ENCODE measurements at places on chromosomes 7 and 10. TPM values are rescaled to one million over a fixed set of nuclear protein-coding genes. Genes with fewer than 3 reads are reported as not detected.

HABP2 gene
- total RNA-seq, result not detected

CCM2 gene
- 40.9 TPM for total RNA-seq

ZCCHC24 gene
- 1.5 TPM for total RNA-seq

ZSCAN21 gene
- total RNA-seq, result 7.7 TPM

DUSP5 gene
- total RNA-seq, result 89.9 TPM

ERLIN1 gene
- total RNA-seq, result 51.6 TPM

NAPEPLD gene
- total RNA-seq, result 5.8 TPM

BEND7 gene
- total RNA-seq, result 6.0 TPM

EIF5AL1 gene
- 0.48 TPM for total RNA-seq

STEAP1B gene
- total RNA-seq, result 7.0 TPM

SPDYE2B gene
- total RNA-seq, result not detected

HERC4 gene
- 35.6 TPM for total RNA-seq

ANKRD61 gene
- 0.48 TPM for total RNA-seq

ZNF789 gene
- total RNA-seq, result 2.6 TPM

PILRA gene
- under 0.01 TPM for total RNA-seq

GRID1 gene
- under 0.01 TPM for total RNA-seq

LRRC18 gene
- total RNA-seq, result not detected

GTF2IRD2 gene
- total RNA-seq, result 2.9 TPM

CHAT gene
- total RNA-seq, result not detected

CXCL12 gene
- not detected for total RNA-seq

PRKAG2 gene
- 18.3 TPM for total RNA-seq

RNF133 gene
- not detected for total RNA-seq

SLC39A12 gene
- total RNA-seq, result not detected

DGKB gene
- total RNA-seq, result not detected

PWWP2B gene
- 52.1 TPM for total RNA-seq

ELOVL3 gene
- not detected for total RNA-seq

AGR2 gene
- total RNA-seq, result 279 TPM

FAM25A gene
- 10.8 TPM for total RNA-seq

ATRNL1 gene
- 0.43 TPM for total RNA-seq

IFIT1B gene
- total RNA-seq, result not detected

PRSS37 gene
- total RNA-seq, result not detected

KEL gene
- 0.72 TPM for total RNA-seq

PNLIPRP3 gene
- total RNA-seq, result 13.0 TPM

CNPY1 gene
- not detected for total RNA-seq

SPDYE16 gene
- total RNA-seq, result not detected

PKD2L1 gene
- not detected for total RNA-seq

TUBAL3 gene
- 0.72 TPM for total RNA-seq

ACSL5 gene
- total RNA-seq, result under 0.01 TPM

CACNB2 gene
- total RNA-seq, result under 0.01 TPM

TAS2R5 gene
- 2.8 TPM for total RNA-seq

LIPN gene
- not detected for total RNA-seq

SLC16A12 gene
- total RNA-seq, result 3.6 TPM

PKD1L1 gene
- not detected for total RNA-seq

SLC13A4 gene
- total RNA-seq, result not detected

NKX2-3 gene
- total RNA-seq, result not detected

ANTXRL gene
- total RNA-seq, result not detected

NUDT13 gene
- 0.72 TPM for total RNA-seq

WEE2 gene
- not detected for total RNA-seq

PRLHR gene
- total RNA-seq, result not detected

EPO gene
- not detected for total RNA-seq

SPDYE2 gene
- total RNA-seq, result not detected

OR2A1 gene
- not detected for total RNA-seq

Measured in tracheal epithelial cell (primary cell).